ENCODE measurements at places on chromosomes 12 and 14. TPM values are rescaled to one million over a fixed set of nuclear protein-coding genes. Genes with fewer than 3 reads are reported as not detected.

- no peak for DNase-seq
Observed at GRCh38 chr12:120799243-120800045, 73.8 kb downstream of the ACADS start.

DNA sequence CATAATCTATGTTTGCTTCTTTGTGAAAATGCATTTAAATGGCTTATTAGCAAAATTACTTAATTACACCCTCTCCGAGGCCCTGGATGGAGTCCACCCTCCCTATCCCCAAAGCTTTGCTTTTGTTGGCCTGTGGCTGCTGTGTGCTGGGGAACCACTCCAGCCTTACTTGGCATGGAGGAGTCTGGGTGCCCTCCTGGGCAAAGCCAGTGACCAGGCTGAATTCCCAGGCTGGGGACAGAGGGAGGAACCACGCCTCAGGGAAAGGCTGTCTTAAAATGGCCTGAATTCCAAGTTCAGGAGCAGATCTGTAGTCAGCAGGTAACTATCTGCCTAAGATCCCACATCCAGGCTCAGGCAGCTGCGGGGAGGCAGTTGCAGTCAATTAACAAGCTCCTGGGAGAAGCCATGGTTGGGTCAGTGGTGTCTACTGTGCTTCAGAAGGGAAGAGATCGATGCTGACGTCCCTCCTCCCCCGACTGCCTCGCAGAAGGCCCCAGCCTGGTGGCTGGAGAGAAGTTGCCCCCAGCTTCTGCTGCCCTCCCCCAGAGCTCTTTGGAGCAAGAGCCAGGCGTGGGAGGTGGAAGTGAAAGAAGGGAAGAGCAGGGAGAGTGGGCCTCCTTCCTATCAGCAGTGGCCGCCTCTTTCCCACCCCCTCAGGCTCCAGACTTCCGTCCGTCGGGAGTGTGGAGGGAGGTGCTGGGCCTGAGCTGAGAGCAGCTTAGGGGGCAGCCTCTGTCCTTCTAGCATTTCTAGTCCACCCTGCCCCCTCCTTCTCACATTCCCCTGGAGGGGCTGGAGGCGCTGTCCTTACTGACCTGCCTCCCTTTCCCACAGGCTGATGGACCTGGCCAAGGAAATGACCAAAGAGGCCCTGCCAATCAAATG lies 11.3 kb downstream of the VASH1 start:
- DNase-seq: no peak

GRCh38 chr14:51821822-51822221 lies 38.6 kb upstream of the GNG2 start:
- no peak for DNase-seq

- no peak for DNase-seq
Observed at GRCh38 chr14:34580381-34580780, 40.9 kb upstream of the EAPP start.

DNA sequence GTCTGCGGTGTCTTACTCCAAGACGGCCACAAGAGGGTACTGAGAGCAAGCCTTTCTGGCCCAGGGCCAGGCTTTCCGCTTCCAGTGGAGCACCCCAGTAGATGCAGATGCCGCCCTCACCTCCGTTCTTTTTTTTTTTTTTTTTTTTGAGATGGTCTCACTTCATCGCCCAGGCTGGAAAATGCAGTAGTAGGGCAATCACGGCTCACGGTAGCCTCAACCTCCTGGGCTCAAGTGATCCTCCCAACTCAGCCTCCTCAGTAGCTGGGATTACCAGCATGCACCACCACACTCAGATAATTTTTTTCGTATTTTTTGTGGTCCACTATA lies 5.6 kb upstream of the LBHD2 start:
- DNase-seq: peak; percentile 86

GRCh38 chr12:99910342-99910741 lies 74.4 kb downstream of the ANKS1B start:
- no peak for DNase-seq

Gene ESR2
- total RNA-seq: 0.29 TPM

- no peak for DNase-seq
Observed at GRCh38 chr12:124395284-124395752, 100.4 kb downstream of the RFLNA start.

- DNase-seq: no peak
Observed at GRCh38 chr12:94550964-94551363, 91.3 kb upstream of the CEP83 start.

Gene MAP1LC3B2
- 3.4 TPM for total RNA-seq

Gene SDR9C7
- total RNA-seq: not detected

- DNase-seq: peak; percentile 40
Observed at GRCh38 chr14:92409043-92409442, 86.1 kb downstream of the SLC24A4 start.

- peak; percentile 86 for DNase-seq
Observed at GRCh38 chr12:56488041-56488955, at the start of gene GLS2. Gene GLS2, minus strand, starts transcription at chr12:56488161. Its CDS starts 43 bp downstream, at chr12:56488118.

GRCh38 chr12:73136386-73136785 lies 864.2 kb downstream of the TRHDE start:
- no peak for DNase-seq

DNA sequence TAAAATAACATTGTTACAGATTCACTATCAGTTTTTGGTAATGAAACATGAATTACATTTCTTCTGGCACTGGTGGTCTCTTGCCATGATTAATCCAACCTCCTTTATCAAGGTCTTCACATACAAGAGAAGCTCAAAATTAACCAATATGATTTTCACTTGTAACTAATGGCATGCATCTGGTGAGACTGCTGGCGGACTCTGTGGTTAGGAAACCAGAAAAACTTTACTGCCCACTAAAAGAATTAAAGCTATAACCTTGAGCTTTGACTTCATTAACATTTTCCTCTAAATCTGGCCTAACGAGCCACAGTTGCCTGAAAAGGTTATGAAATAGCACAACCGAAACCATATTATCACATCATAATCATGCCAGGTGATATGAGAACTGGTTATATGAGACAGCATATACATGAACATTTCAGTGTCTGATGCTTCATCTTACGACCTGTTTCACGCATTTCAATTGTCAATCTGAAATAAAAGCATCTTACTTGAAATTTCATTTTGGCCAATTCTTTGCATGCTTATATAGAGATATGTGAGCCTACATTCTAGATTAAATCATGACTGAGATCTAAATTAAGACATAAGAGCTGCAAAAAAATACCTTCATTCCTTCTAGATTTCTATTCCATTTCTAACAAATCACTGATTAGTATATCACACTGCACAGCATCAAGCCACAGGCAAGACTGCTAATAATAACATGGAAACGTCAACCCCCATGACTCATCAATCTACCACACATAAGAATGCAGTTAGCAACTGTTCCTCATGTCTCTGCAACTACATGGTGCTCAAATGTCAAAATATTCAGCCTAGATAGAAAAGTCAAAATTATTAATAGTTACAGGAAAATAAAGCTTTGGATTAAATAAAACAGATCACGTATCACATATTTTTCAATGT lies 89.3 kb downstream of the OSBPL8 start:
- DNase-seq: peak; percentile 78

GRCh38 chr12:119319638-119320037 lies 14.9 kb upstream of the CCDC60 start:
- no peak for DNase-seq

- DNase-seq: no peak
Observed at GRCh38 chr12:38883629-38884134, 21.7 kb downstream of the CPNE8 start.

DNA sequence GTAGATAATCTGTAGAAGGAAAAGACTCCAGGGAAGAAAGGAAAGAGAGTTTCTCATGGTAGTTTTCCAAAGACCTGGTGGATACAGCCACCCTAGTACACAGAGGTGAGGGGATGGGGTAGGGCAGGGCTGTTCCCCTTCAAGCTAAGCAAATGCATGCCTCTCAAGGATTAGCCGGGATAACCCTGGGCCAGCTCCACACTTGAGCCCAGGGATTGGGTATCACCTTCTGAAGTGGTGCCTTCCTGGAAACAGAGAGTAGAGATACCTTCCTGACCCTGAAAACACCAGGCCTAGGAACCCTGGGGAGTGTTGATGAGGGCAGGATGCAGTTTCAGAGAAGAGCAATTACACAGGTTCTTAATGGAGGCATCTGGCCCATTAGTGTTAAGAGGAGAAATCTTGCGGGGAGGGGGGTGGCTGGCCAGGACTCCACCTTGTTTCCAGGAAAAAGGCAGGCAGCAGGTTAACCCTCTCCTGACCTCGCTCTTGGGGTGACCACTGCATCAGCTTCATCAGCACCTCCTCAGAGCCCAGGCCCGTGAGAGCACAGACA lies 106.9 kb upstream of the TMEM233 start:
- no peak for DNase-seq

Gene PCED1B
- total RNA-seq: 5.1 TPM

Gene MYBPC1
- total RNA-seq: 0.70 TPM

Gene GLS2
- total RNA-seq: 3.9 TPM

GRCh38 chr12:120048263-120048662 lies 59.2 kb downstream of the BICDL1 start:
- DNase-seq: no peak

DNA sequence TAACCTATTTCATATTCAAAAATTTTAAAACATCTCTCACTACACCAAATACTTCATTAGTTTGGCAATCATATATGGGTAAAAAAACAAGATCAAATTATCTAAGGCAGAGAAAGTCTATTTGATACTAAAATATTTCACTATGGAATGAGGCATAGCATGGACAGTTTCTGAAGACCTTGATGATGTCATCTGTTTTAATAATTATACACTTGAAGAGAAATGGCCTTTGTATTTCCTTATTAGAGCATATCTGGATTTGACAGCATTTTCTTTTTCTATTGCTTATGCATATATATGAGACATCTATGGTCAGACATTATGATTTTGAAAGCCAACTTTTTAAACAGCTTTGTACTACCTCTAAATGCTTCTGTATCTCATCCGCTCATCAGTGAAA lies 88.6 kb downstream of the DDHD1 start:
- DNase-seq: no peak

GRCh38 chr12:31008961-31009840 lies 64.5 kb upstream of the DDX11 start:
- no peak for DNase-seq

Gene KRT71
- total RNA-seq: not detected

DNA sequence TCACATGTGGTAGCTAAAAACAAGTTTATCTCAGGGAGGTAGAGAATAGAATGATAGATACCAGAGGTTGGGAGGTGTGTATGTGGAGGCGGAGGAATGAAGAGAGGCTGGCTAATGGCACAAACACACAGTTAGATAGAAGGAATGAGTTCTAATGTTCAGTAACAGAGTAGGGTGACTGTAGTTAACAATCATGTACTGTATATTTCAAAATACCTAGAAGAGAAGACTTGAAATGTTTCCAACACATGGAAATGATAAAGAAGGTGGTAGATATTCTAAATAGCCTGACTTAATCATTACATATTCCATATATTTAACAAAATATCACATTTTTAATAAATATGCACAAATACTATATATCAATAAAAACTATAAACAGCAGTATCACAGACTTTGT lies 8.9 kb upstream of the IFNG-AS1 start:
- no peak for DNase-seq

- no peak for DNase-seq
Observed at GRCh38 chr12:15214851-15215601, 6.2 kb downstream of the RERG start.

Gene DAO
- total RNA-seq: not detected

DNA sequence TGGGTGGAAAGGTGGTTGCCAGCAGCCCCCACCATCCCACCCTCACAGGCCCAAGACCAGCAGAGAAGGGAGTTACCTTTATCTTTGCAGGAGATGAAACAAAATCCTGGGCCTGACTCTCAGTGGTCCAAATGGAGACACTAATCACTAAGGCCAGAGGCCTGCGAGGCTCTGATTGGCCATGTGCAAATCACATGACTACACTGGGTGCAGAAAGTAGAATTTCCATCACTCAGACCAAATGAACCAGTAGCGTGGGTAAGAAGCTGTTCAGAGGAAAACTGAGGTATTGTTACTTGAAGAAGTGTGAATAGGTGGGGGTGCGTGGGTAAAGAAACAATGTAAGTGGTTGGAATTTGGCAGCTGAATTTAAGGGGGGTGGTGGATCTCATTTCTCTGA lies 20.2 kb upstream of the PPP1CC start:
- no peak for DNase-seq

GRCh38 chr12:120342175-120343038 lies 14.8 kb upstream of the PLA2G1B start:
- no peak for DNase-seq

Gene HPD
- not detected for total RNA-seq

Gene ERP27
- not detected for total RNA-seq

- DNase-seq: no peak
Observed at GRCh38 chr14:98912655-98913054, 359.3 kb downstream of the BCL11B start.

Gene LRTM2
- total RNA-seq: not detected

GRCh38 chr14:79658221-79658620 lies 553.1 kb downstream of the DIO2 start:
- DNase-seq: no peak

GRCh38 chr14:90757452-90757851 lies 58.8 kb downstream of the TTC7B start:
- no peak for DNase-seq

DNA sequence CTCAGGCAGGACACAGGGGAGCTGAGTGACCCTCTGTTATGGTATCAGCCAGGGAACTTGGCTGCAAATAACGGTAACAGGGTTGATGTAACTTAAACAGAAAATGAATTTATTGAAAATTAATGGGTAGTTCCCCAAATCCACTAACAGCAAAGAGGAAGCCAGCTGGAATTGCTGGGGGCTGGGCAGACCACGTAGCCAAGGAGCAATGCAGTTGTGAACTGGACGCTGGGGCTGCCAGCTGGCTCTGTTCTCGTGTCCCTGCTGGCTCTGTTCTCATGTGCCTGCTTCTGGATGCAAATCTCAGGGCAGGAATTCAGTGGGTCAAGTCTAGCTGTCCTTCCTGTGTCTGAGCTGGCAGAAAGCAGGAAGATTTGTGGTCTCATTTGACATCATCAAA lies 1383.3 kb upstream of the TMEM132C start:
- no peak for DNase-seq

GRCh38 chr14:68704736-68705720 lies 87.8 kb downstream of the ZFP36L1 start:
- DNase-seq: peak; percentile 79

- DNase-seq: peak; percentile 26
Observed at GRCh38 chr12:10501030-10501429, 4.7 kb upstream of the EIF2S3B start.

- no peak for DNase-seq
Observed at GRCh38 chr12:71704920-71705319, 19.0 kb downstream of the TMEM19 start.

DNA sequence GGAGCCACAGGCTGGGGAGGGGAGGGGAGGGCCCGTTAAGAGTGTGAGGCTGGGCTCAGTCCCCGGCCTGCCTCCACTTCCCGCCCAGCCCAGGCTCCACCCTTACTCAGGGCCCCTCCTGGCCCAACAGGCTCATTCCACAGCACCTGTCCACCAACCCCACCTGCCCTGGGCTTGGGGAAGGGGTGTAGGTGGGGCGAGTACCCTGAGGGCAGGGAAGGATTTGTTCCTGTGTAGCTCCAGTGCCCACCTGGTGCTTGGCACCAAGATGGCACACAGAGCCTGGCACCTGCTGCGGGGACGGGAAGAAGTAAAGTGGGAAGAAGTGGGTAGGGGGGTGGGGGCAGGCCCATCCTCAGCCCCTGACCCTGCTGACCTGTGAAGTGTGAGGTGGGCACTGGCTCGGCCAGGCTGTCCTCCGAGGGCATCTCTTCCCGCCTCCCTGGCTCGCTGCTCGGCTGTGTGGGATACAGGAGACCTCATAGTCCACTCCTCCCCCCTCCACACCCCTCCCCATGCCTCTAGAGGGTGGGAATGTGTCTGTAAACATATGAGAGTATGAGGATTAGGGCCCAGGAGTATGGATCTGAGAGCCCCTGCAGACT lies 35.1 kb downstream of the NCKAP5L start:
- DNase-seq: no peak
